ENCODE measurements at places on chromosomes 11 and 22. TPM values are rescaled to one million over a fixed set of nuclear protein-coding genes. Genes with fewer than 3 reads are reported as not detected.

- no peak for DNase-seq
Observed at GRCh38 chr11:72848846-72849466, 34.7 kb downstream of the ATG16L2 start.

The LYVE1 gene
- total RNA-seq, result 48.4 TPM

DNA sequence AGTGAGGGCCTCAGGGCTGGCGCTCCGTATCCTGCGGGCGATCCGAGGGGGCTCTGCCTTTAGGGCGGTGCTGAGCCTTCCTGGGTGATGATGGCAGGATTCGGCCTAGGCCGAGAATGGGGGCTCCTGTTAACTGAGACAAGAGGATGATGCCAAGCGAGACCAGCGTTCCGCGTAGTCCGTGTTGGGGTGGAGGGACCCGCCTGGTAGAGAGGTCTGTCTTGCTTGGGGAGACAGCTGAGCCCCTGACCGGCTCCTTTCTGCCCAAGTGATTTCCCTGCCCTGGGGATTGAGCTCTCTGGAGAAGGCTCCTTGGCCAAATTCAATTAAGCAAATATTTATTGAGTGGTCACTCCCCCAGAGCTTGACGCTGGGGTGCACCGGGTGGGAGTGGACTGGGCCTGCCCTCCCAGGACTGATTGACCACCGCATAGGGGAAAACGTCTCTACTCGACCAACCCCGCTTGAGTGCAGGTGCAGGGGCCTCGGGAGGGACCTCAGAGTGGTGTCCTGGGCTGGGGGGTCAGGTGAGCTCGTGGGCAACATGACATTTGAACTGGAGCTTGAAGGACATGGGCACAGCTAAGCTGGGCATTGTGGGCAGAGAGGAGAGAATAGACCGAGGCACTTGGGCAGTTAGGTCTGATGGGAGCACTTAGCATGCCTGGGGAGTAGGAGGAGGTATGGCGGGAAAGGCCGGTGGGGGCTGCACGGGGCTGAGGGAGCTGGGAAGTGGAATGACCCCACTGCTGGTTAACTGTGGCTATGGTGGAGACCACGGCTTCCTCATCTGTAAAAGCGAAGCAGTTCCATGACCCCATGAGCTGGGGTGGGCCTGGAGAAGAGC lies 1.1 kb downstream of the GNAZ start:
- no peak for DNase-seq

- DNase-seq, result no peak
Observed at GRCh38 chr11:116275635-116276034, 497.2 kb downstream of the BUD13 start.

- peak; percentile 90 for DNase-seq
Observed at GRCh38 chr22:30634471-30635233, 929 bp upstream of the SLC35E4 start.

The APOBEC3F gene
- 1.7 TPM for total RNA-seq

- no peak for DNase-seq
Observed at GRCh38 chr22:29463629-29464028, 16.4 kb upstream of the NEFH start.

DNA sequence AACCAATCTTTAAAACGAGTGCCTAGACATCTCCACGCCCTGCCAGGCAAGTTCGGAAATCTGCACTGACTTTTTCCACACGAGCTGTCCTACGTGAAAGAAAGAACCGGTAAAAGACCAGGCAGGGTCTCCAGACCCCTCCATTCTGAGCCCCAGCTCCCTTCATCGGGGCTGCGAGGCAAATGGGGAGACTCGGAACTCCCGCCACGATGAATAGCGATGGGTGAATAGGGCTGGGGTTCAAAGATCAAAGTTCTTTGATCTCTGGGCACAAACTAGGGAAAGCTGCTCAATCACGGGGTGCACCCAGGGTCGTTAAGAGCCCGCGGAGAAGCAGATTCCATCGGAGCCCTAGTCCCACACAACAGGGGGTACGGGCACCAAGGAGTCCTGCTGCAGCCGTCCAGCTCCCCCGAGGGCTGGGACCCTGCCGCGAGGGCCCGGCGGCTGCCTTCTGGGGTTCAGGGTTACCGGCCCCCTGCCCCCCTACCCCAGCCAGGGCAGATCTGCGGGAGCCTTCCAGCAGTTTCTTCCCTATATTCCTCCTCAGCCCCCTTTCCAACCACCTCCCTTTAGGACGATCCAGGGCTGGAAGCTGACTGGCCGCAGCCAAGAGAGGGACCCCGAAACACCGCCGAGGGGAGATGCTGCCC lies 1.1 kb downstream of the LRP4 start:
- DNase-seq, result no peak

- DNase-seq, result no peak
Observed at GRCh38 chr11:85752890-85753581, 57.9 kb downstream of the SYTL2 start.

DNA sequence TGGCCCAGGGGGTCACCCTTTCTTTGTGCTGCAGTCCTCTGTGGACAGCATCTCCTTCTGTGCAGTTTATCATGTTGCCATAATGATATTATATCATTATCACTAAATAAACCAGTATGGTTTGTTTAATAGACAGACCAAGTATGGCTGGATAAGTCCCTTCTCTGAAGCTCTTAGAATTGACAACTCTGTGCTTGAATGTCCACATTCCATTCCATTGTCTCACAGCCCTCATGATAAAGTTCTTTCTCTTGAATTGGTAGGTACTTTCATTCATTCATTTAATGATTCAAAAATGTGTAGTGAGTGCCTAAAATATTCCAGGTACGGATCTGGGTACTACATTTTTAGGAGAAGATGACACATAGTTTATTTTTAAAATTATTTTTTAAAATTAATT lies 7.8 kb downstream of the RPS6KA4 start:
- no peak for DNase-seq

- no peak for DNase-seq
Observed at GRCh38 chr22:47152236-47152635, 389.8 kb downstream of the TBC1D22A start.

- DNase-seq, result peak; percentile 1
Observed at GRCh38 chr11:85884581-85885021, 29.4 kb downstream of the CCDC83 start.

The PRG3 gene
- total RNA-seq, result 5.5 TPM

The RIBC2 gene
- not detected for total RNA-seq

The PDE2A gene
- total RNA-seq, result 13.5 TPM

The YPEL4 gene
- 3.4 TPM for total RNA-seq

The MIOX gene
- not detected for total RNA-seq

GRCh38 chr11:8291421-8292350 lies 28.0 kb upstream of the LMO1 start:
- DNase-seq, result no peak

DNA sequence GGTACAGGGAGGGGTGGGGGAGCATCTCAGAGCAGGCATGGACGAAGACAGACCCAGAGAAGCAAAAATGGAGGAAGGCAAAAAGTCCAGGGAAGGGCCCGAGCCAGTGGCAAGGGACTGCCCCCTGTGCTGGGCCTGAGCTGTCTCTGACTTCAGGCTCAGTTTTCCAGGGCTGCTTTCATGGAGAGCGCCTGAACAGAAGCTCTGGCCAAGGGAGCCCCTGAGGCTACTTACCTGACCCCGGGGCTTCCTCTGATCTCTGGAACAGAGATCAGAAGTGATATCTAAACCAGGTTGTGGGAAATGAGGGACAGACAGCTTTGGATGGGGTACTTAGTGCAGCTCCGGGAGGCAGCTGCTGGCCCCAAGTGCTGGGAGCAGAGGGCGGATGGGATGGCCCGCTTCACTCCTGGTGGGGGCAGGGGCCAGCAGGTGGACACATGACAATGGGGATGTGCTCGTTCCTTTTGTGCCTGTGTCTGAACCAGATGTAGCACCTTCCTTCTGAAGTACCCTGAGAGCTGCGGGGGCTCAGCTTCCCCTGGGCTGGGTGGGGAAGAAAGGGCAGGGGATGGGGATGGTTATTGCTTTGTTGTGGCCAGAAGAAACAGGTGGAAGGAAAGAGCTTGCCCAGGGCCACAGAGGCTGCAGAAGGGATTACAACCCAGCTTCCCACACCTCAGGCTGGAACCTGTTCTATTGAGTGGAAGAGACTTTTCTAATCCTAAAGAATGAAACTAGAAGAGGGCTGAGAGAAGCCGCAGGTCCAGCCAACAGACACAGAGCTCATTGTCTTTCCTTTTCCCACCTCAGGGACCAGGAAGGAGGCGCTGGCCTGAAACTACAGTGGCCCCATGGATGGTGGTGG lies 5.7 kb downstream of the LRRC10B start:
- no peak for DNase-seq

The NLRX1 gene
- 12.0 TPM for total RNA-seq

GRCh38 chr11:100359281-100359680 lies 327.8 kb upstream of the ARHGAP42 start:
- DNase-seq, result no peak

DNA sequence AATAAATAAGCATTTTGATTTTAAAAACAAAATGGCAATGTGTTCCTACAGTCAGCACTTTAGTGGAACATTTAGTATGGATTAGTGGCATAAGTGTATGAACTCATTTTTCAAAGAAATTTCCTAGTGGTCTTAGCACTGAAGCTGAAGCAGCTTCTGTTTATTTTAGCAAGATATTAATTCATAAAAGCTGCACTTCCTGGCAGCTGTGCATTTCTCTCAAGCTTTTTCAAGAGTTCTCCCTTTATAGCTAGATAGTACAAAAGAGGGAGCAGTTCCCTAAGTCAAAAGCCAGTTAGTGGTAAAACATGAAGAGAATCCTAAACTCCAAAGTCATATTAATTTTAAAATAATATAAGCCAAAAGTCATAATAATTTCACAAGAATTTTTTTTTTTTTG lies 1036.0 kb upstream of the CCDC90B start:
- no peak for DNase-seq

DNA sequence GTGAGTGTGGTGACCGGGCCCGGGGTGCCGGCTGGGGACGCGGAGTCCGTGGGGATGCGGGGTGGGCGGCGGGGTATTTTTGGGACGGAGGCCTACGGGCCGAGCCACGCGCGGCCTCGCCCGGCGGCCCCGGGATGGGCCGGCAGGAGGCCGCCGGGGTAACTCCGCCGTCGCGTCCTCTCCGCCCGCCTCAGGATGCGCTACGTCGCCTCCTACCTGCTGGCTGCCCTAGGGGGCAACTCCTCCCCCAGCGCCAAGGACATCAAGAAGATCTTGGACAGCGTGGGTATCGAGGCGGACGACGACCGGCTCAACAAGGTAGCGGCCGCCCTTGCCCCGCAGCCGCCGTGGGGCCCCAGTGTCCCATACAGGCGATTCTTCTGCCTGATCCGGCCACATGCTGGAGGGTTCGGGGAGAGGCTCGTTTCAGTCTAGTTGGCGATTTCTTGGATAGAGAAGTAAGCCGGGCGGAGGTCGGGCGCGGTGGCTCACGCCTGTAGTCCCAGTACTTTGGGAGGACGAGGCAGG lies 337 bp downstream of the RPLP2 start:
- DNase-seq, result no peak

DNA sequence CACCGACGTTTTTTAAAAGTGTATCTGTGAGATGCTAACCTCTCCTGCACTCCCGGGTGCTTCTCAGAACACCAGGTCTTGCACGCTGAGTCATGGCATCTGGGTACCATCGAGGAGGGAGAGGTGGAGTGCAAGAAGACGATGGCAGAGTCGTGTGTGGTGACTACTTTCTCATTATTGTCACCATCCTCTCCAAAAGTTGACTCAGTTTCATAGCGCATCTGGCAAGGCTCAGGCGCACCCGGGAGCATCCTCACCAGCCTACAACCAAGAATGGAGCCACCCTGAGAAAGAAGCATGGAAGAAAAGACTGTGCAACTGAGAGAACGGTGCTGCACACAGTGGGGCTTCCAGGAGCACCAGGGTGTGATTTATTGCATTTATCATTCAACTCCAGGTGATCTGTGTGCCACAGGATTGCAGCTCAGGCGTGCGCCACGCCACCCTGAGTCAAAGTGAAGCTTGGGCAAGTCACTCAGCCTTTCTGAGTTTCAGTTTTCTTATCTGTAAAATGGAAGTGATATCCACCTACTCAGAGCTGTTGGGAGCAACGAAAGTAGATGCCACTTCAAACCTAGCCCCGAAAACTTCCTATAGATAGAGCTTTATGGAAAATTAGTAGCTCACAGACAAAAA lies 65.4 kb downstream of the LINC01488 start:
- DNase-seq, result no peak

The POTEH gene
- not detected for total RNA-seq

The OR52N2 gene
- total RNA-seq, result not detected

DNA sequence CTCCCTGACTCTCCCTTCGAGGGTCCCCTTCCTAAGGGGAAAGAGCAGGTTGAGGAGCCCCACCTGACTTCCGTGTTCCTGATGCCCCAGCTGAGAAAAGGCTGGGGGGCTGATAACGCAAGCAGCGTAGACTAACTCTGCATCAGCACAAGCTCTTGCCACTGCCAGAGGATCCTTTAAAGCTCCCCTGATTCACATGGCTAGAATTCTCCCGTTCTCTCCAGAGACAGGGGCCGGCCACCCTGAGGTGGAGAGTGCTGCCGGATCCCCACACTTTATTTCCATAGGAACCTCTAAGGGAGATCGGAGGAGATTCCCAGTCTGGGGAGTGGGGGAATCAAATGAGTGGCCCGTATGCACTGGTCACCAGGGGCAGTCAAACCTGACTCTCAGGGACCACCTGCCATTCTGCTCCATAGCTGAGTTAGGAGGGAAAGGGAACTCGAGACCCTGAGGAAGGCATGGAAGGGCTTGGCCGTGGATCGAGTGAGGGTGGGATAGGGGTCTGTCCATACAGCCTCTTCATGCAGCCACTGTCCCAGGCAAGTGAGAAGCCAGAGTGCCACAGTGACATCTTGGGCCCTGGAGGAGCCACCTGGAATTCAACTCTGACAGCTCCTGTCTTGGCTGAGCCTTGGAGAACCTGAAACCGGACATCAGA lies 1.4 kb upstream of the VSIG10L2 start:
- DNase-seq, result no peak

GRCh38 chr11:110329445-110329844 lies 33.0 kb upstream of the RDX start:
- no peak for DNase-seq

The MMP27 gene
- total RNA-seq, result not detected

The OR10G4 gene
- total RNA-seq, result 2.4 TPM

- no peak for DNase-seq
Observed at GRCh38 chr22:43515902-43516301, 104.1 kb downstream of the MPPED1 start.

- peak; percentile 78 for DNase-seq
Observed at GRCh38 chr11:1458340-1459218, 28.0 kb downstream of the MOB2 start.

The OR51I1 gene
- total RNA-seq, result 6.3 TPM

The RBMXL2 gene
- total RNA-seq, result 1.4 TPM

The BMAL1 gene
- total RNA-seq, result 48.6 TPM

- DNase-seq, result no peak
Observed at GRCh38 chr22:50339945-50340879, 2.9 kb upstream of the PPP6R2 start.

The MISFA gene
- total RNA-seq, result 1.7 TPM

DNA sequence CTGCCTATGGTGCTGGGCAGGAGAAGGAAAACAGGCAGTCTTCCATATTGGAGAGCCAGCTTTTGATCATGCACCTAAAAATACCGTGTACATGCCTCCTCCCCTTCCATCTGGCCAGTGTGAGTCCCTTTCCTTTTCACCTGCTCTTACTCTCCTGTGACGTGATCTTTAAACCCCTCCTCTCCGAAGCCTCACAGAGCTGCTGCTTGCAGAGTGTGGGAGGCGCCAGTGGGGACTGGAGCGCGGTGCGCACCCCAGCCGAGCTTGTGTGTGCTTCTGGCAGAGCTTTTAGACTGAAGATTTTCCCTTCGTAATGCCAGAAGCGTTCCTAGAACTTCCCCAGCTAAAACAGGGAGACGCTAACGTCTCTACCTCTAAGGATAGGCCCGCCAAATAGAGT lies 29.8 kb downstream of the MUC6 start:
- DNase-seq, result peak; percentile 33

The UBASH3B gene
- total RNA-seq, result 3.4 TPM

The ARL2 gene
- total RNA-seq, result 60.2 TPM

The CERK gene
- 42.4 TPM for total RNA-seq

The GAB4 gene
- total RNA-seq, result 1.7 TPM

GRCh38 chr11:134559602-134559962 lies 147.5 kb upstream of the B3GAT1 start:
- DNase-seq, result peak; percentile 66

Measured in umbilical cord (tissue), 2 donors.